ENCODE measurements at places on chromosomes 7 and 10. TPM values are rescaled to one million over a fixed set of nuclear protein-coding genes. Genes with fewer than 3 reads are reported as not detected.

DNA sequence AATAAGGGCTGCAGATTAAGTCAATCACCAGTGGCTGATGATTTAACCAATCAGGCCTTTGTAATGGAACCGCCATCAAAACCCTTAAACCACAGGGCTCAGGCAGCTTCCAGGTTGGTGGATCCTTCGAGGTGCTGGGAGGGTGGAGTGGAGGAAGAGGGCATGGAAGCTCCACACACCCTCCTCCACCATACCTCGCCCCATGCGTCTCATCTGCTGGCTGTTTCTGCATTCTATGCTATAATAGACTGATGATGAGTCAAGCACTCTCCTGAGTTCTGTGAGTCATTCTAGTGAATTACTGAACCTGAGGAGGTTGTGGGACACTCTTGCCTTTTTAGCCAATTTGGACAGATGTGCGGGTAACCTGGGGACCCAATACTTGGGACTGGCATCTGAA is 43.9 kb downstream of the CHST15 start:
- no peak overlapping the region for H3K27ac ChIP-seq
- H3K36me3 ChIP-seq, result no peaks in the 10 kb centered on the region
- no peak for DNase-seq
- no peaks in the 10 kb centered on the region for H3K4me1 ChIP-seq
- H3K4me3 ChIP-seq, result no peak overlapping the region
- no peaks in the 10 kb centered on the region for H3K27me3 ChIP-seq

DNA sequence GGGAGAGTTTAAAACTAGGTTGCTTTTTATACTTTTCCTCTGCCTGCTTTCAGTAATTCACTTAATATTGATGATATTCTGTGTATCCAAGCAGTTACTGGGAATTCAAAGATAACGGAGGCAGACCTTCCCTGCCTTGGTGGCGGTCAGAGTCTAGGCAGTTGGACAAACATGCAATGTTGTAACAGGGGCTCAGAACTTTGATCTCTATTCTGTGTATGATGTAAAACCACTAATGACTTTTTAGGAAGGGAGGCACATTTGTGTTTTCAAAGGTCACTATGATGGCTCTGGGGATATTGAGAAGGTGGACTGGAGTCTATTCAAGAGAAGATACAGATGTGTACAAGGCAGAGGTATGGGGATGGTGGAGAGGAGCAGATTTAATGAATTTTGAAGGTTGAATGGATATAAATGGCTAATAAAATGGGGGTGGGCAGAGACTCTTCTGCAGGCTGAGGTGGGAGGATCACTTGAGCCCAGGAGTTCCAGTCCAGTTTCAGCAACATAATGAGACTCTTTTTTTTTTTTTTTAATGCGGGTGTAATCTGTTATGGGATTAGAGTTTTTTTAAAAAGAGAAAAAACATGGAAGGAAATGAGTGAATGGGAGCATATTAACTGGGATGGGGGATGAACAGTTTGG is 5.7 kb upstream of the PON2 start:
- H3K27me3 ChIP-seq, result no peaks in the 10 kb centered on the region
- DNase-seq, result no peak
- no peak overlapping the region for H3K27ac ChIP-seq
- no peaks in the 10 kb centered on the region for H3K4me1 ChIP-seq
- H3K4me3 ChIP-seq, result no peak overlapping the region

GRCh38 chr7:66502230-66503035 is 126.2 kb upstream of the KCTD7 start:
- DNase-seq, result peak; percentile 10
- H3K27ac ChIP-seq, result no peak overlapping the region

DNA sequence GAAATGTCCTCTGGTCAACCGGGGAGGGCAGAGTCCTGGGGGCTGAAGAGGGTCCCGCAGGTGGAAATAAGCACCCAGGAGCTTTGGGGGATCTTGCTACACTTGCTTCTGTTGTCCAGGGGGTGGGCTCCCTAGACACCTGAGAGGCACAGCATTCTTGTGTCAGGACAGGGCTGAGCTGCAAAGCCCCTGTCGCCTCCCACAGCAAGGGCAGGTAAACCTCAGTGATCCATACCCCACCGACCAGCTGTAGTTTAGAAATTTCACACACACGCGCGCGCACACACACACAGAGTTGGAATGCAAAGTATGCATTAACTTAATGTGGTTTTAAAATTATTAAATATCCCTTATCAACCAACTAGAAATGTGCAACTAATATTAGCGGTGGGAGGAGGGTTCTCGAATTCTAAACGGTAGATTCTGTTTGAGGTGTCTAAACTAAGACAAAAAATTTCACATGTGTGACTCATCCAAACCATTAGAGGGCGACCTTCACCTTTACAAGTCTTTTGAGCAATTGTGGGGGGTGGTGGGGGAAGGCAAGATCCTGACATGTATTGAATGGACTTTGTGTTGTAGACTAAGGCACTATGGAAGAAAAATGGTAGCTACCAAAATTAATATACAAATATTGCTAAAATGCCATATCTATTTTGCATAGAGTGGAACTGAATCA is 34.3 kb upstream of the PTF1A start:
- no peaks in the 10 kb centered on the region for H3K27me3 ChIP-seq
- H3K36me3 ChIP-seq, result no peaks in the 10 kb centered on the region
- no peak for DNase-seq
- no peaks in the 10 kb centered on the region for H3K4me1 ChIP-seq

DNA sequence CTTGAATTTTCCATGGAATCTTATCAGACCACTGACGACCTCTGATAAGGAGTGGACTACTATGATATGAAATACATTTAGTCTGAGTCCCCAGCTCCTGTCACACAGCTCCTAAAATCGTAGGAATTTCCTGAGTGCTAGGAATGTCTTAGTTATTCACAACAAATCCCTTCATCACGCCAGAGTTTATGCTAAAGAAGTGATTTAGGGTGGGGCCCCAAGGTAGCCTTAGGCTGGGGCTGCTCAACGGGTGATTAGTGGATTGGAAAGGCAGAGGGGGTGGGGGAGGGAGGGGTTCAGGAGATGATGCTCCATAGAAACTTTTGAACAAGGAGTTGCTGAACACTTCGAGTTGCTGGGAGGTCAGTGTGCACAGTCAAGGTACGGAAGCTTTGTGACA is 7.0 kb upstream of the TET1 start:
- H3K36me3 ChIP-seq, result no peaks in the 10 kb centered on the region
- H3K27me3 ChIP-seq, result no peaks in the 10 kb centered on the region
- no peak overlapping the region for H3K27ac ChIP-seq
- H3K4me1 ChIP-seq, result no peaks in the 10 kb centered on the region
- DNase-seq, result no peak
- no peak overlapping the region for H3K4me3 ChIP-seq

DNA sequence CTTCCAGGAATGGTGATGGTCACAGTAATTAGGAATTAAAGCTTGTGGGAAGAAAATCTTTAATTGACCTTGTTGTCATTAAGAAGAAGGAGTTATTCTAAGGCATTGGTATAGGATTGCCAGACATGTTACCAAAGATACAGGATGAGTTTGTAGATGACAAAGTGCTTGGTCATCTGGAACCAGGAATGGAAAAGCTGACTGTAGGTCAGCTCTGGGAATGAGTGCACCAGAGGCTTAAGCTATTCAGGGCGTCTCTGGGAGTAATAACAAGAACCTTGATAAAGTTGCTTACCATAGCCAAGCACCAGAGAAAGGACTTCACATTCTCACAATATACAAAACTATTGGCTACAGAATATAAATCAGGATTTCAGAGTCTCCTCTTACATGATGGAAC is 89.0 kb downstream of the PHTF2 start:
- H3K36me3 ChIP-seq, result no peaks in the 10 kb centered on the region
- H3K27me3 ChIP-seq, result no peaks in the 10 kb centered on the region
- no peak overlapping the region for H3K27ac ChIP-seq
- no peak overlapping the region for H3K4me3 ChIP-seq
- no peak for DNase-seq
- H3K4me1 ChIP-seq, result no peaks in the 10 kb centered on the region

- no peak overlapping the region for H3K27ac ChIP-seq
- H3K4me1 ChIP-seq, result no peaks in the 10 kb centered on the region
- no peak for DNase-seq
- H3K4me3 ChIP-seq, result no peak overlapping the region
These were observed 67.8 kb upstream of the PCBD1 start for GRCh38 chr10:70956029-70956759.

DNA sequence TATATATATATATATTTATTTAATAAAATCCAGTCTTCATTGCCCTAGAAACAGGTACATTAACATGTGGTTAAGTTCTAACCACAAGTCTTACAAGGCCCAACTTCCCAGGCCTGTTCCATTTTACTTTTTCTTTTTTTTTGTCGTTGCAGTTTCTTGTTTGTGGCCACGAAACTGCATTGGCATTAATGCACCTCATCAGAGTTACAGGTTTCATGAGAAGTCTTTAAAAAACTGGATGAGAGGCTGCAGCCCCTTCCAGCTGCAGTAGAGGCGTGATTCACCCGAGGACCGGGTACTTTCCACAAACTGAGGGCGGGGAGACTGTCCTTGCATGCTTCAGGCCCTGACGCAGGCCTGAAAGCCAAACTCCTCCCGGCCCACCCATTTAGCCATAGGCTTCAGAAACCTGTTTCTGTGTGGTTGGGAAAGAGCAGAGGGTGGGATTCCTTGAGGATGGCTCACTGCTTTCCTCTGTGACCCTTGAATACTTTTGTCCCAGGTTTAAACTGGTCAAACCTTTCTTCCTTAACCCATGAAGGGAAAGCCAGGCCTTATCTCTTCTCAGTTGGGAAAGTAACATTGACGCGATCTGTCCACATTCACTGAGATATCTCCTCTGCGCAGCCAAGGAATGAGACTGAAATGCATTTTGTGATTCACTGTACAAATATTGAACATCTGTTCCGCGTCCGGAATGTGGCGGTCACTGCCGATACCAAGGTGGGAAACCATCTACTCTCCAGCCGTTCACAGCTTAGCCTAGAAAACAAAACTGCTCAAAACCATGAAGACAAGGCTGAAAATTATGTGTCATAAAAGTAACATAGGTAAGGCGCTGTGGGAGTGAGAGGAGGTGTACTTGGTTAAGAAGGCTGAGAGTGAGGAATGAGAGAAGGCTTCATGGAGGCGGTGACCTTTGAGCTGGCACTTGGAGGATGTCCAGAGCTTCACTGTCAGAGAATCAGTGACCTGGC is 311.7 kb downstream of the GATA3 start:
- H3K27me3 ChIP-seq, result no peaks in the 10 kb centered on the region
- H3K4me1 ChIP-seq, result no peaks in the 10 kb centered on the region
- no peak overlapping the region for H3K27ac ChIP-seq
- H3K4me3 ChIP-seq, result no peak overlapping the region
- H3K36me3 ChIP-seq, result no peaks in the 10 kb centered on the region

GRCh38 chr7:6423942-6424701 is 23.6 kb downstream of the DAGLB start:
- H3K36me3 ChIP-seq, result no peaks in the 10 kb centered on the region
- no peaks in the 10 kb centered on the region for H3K4me1 ChIP-seq
- H3K27me3 ChIP-seq, result no peaks in the 10 kb centered on the region
- no peak for DNase-seq
- H3K4me3 ChIP-seq, result no peak overlapping the region
- H3K27ac ChIP-seq, result no peak overlapping the region

GRCh38 chr7:77370606-77371005 is 45.5 kb downstream of the GSAP start:
- no peaks in the 10 kb centered on the region for H3K36me3 ChIP-seq
- H3K27ac ChIP-seq, result no peak overlapping the region
- no peaks in the 10 kb centered on the region for H3K4me1 ChIP-seq
- DNase-seq, result no peak
- H3K4me3 ChIP-seq, result no peak overlapping the region

DNA sequence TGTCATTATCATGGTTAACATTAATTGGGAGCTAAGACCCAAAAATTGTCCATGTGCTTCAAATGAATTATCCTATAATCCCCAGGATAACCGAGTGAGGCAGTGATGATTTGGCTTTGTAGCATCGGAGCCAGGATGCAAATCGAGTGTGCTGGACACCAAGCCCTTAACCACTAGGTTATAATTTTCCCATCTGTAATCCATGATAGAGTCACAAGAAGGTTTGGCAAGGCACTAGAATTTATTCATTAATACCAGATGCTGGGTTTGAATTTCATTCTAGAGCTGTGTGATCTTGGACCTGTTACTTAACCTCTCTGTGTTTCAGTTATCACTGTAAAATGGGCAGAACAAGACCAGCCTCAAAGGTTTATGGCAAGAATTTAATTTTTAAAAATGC is 21.0 kb upstream of the ITGB1 start:
- H3K27me3 ChIP-seq, result no peaks in the 10 kb centered on the region
- no peak for DNase-seq
- H3K4me3 ChIP-seq, result no peak overlapping the region
- H3K27ac ChIP-seq, result no peak overlapping the region

DNA sequence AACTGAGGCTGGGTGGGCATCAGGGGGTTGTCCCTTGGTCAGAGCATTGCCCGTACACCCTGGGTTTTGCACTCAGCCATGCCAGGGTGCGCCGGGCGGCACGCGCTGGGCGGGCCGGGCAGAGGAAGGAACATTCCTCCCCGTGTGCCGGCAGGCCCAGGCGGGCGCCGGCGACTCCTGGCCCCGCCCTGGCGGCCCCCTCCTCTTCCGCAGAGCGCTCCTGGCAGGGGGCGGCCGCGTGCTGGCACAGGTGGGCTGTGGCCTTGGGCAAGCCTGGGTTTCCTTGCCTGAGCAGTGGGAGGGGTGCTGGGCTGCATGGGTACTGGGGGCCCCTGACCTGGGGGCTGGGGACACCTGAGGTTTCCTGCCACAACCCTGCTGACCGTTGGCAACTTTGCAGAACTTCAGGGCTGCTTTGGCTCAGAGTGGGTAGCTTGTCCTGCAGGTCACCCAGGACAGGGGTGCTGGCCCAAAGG is 3.9 kb downstream of the LFNG start:
- H3K27me3 ChIP-seq, result no peaks in the 10 kb centered on the region
- H3K4me3 ChIP-seq, result peak overlapping the region; percentile 5
- H3K27ac ChIP-seq, result peak overlapping the region; percentile 67
- no peaks in the 10 kb centered on the region for H3K4me1 ChIP-seq

GRCh38 chr10:10985361-10985760 is 32.3 kb upstream of the CELF2 start:
- no peaks in the 10 kb centered on the region for H3K4me1 ChIP-seq
- no peaks in the 10 kb centered on the region for H3K36me3 ChIP-seq
- no peaks in the 10 kb centered on the region for H3K27me3 ChIP-seq
- DNase-seq, result no peak
- H3K27ac ChIP-seq, result no peak overlapping the region

- DNase-seq, result no peak
- no peak overlapping the region for H3K27ac ChIP-seq
- H3K4me1 ChIP-seq, result no peaks in the 10 kb centered on the region
- H3K27me3 ChIP-seq, result no peaks in the 10 kb centered on the region
- H3K4me3 ChIP-seq, result no peak overlapping the region
These were observed 378.6 kb downstream of the REEP3 start for GRCh38 chr10:63899673-63900300.

IFIT1B gene
- total RNA-seq, result not detected

FGF8 gene
- total RNA-seq, result not detected

FFAR4 gene
- total RNA-seq, result not detected

LOXL4 gene
- 16.9 TPM for total RNA-seq

VPS26A gene
- 22.0 TPM for total RNA-seq

BEND7 gene
- total RNA-seq, result 7.1 TPM

ZNF783 gene
- 22.8 TPM for total RNA-seq

ZNF485 gene
- not detected for total RNA-seq

BRAT1 gene
- 34.1 TPM for total RNA-seq

SEMA3C gene
- 34.8 TPM for total RNA-seq
